HuH-7 (cell line): ENCODE measurements at places on chromosomes 1 and 21.

- no peak for DNase-seq
Observed at GRCh38 chr1:21938732-21939538, 1.8 kb upstream of the HSPG2 start.

- no peak for DNase-seq
Observed at GRCh38 chr1:200478239-200478623, 68.4 kb upstream of the ZNF281 start.

- no peak for DNase-seq
Observed at GRCh38 chr1:209008586-209008985, 574.9 kb upstream of the CAMK1G start.

DNA sequence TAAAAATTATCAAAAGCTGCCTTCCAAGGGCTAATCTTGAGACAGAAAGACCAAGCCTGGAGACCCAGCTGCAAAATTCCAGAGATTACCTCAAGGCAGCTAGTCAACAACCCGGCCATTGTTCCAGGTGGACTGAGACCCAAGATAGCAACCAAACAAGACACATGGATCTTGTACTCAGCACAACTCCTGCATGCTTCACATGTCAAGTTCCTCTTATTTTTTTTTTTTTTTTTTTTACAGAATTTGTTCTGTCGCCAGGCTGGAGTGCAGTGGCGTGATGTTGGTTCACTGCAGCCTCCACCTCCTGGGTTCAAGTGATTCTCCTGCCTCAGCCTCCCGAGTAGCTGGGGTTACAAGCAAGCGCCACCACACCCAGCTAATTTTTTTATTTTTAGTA lies 40.1 kb downstream of the CD2 start:
- DNase-seq = no peak

DNA sequence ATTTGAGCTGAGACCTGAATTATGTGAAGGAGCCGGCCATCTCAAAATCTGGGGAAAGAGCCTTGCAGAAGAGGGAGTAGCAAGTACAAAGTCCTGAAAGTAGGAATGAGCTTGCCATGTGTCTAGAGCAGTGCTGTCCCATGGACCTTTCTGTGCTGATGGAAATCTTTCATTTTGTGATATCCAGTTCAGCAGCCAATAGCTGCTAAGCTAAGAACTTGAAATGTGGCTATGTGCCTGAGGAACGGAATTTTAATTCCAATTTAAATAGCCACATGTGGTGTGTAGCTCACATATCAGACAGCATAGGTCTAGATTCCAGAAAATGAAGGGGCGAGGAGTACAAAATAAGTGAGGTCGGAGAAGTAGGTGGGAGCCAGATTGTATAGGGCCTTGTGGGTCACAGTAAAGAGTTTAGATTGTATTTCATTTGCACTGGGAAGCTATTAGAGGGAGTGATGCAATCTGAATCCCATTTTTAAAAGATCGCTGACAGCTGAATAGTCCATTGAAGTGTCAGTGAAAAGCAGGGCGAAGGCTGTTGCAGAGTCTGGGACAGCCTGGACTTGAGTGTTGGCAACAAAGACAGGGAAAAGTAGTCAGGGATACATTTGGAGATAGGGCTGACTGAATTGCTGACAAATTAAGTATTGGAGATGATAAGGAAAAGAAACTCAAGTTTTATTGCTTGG lies 80.3 kb downstream of the TMEM200B start:
- DNase-seq = no peak

DNA sequence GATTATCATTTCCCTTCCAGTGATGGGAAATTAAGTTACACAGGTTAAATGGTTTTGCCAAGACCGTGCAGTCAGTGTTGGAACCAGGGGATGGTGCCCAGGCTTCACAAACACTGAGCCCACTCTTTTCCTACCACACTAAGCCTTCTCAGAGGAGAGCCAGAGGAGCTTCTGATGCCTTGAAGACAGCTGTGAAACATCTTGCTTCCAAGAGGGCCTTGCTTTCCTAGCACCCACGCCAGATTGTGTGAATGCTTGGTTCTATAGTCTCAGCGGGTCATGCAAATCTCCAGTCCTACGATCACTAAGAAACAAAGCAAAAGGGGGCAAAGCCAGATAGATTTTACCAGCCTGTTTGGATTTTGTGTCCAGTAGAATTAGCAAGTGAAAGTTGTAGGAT lies 187.5 kb downstream of the DHRS3 start:
- DNase-seq = no peak

- no peak for DNase-seq
Observed at GRCh38 chr1:64041371-64042131, 161.9 kb upstream of the UBE2U start.
